ENCODE measurements at places on chromosomes 7 and 10.

GRCh38 chr7:2237109-2237602, 4.4 kb upstream of the MAD1L1 start:
- H3K4me1 ChIP-seq = peaks cover 15% of the 10 kb centered on the region
- no peaks in the 10 kb centered on the region for H3K27me3 ChIP-seq
- H3K4me3 ChIP-seq = no peak overlapping the region

- no peak for DNase-seq
Measured at GRCh38 chr7:121113288-121113687, 124.8 kb downstream of the CPED1 start.

- H3K27me3 ChIP-seq = no peaks in the 10 kb centered on the region
- DNase-seq = no peak
- H3K36me3 ChIP-seq = peaks cover 5% of the 10 kb centered on the region
- H3K4me1 ChIP-seq = no peaks in the 10 kb centered on the region
- no peak overlapping the region for H3K4me3 ChIP-seq
Measured at GRCh38 chr10:126207851-126208250, 180.4 kb downstream of the ADAM12 start.

DNA sequence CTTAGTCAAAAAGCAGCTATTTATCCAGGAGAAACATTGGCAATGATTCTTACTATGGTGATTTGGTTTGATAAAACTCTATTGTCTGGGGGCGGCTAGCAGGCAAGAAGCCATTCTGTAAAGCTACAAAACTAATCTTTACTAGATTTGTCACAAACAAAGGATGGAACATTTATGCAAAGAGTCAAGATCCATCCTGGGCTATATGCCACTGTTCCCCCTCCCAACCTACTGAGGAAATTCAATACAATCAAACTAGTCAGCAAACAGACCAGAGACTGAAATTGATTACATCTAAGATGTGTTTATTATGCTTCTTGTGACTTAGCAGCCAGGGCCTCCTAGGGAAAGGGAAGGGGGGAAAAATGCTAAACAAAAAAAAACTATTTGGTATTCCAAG, 397.6 kb downstream of the GPAM start:
- H3K36me3 ChIP-seq = no peaks in the 10 kb centered on the region
- peaks cover 5% of the 10 kb centered on the region for H3K4me1 ChIP-seq
- H3K4me3 ChIP-seq = no peak overlapping the region
- no peak overlapping the region for H3K27ac ChIP-seq
- peaks cover 11% of the 10 kb centered on the region for H3K27me3 ChIP-seq

GRCh38 chr7:10568891-10569290, 404.8 kb upstream of the PHF14 start:
- no peaks in the 10 kb centered on the region for H3K27me3 ChIP-seq
- H3K4me3 ChIP-seq = no peak overlapping the region
- H3K36me3 ChIP-seq = no peaks in the 10 kb centered on the region
- no peak for DNase-seq
- H3K4me1 ChIP-seq = no peaks in the 10 kb centered on the region

- no peak for DNase-seq
- H3K4me1 ChIP-seq = peaks cover 92% of the 10 kb centered on the region
- H3K27me3 ChIP-seq = peaks cover 86% of the 10 kb centered on the region
- H3K36me3 ChIP-seq = peaks cover 13% of the 10 kb centered on the region
- no peak overlapping the region for H3K27ac ChIP-seq
- peak overlapping the region; percentile 70 for H3K4me3 ChIP-seq
Measured at GRCh38 chr10:8060704-8061121, 6.2 kb downstream of the GATA3 start.

GRCh38 chr7:120973849-120974248, 14.7 kb upstream of the CPED1 start:
- no peaks in the 10 kb centered on the region for H3K4me1 ChIP-seq
- no peak overlapping the region for H3K27ac ChIP-seq
- peaks cover 54% of the 10 kb centered on the region for H3K36me3 ChIP-seq
- H3K27me3 ChIP-seq = no peaks in the 10 kb centered on the region
- H3K4me3 ChIP-seq = no peak overlapping the region
- no peak for DNase-seq

DNA sequence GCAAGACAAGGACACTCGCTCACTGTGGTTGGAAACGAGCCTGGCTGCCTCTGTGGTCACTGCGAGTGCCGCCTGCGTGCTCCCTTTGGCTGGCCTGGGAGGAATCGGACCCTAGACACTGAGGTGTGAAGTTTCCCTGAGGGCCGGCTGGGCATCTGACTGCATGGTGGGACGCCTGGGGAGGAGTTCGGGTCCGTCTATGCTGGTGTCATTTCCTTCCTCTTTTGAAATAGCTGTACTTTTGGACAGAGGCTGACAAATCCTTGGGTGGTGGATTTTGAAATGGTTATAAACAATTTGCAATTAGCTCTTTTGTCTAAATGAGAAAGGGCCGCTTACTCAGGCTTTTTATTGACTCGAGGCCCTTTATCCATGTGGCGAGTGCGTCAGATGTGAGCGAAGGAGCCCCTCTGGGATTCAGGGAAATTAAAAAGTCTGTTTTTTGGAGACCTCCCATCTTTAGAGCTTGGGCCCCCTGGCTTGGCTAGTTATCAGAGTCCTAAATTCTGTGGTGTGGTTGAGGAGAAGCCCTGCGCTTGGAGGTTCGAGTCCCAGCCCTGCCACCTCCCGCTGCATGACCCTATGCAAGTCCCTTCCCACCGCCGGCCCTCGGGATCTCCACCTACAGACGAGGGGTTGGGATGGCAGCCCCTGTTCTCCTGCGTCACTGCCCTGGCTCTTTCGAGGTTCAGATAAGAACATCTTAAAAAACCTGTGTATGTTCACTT, 147.1 kb downstream of the RGS10 start:
- DNase-seq = no peak
- peaks cover 26% of the 10 kb centered on the region for H3K36me3 ChIP-seq
- H3K4me3 ChIP-seq = no peak overlapping the region
- peaks cover 14% of the 10 kb centered on the region for H3K27me3 ChIP-seq

DNA sequence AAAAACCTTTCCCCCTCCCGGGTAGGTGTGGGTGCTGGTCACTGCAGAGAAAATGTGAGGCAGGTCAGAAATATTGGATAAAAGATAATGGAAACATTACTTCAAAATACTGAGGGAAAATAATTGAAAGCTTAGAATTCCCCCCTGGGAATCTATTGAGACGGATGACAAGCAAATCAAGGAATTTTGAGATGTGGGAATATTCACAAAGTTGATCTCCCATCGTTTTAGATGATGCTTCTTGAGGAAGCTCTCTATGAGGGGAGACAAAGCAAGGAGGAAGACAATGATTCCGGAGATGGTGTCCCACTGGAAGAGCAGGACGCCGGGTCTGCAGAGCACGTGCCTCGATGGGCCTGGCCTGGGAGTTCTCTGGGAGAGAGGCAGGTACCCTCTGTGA, 211.0 kb downstream of the WDR37 start:
- peaks cover 43% of the 10 kb centered on the region for H3K4me1 ChIP-seq
- no peaks in the 10 kb centered on the region for H3K36me3 ChIP-seq
- no peak overlapping the region for H3K27ac ChIP-seq
- H3K27me3 ChIP-seq = peaks cover 4% of the 10 kb centered on the region
- no peak for DNase-seq

DNA sequence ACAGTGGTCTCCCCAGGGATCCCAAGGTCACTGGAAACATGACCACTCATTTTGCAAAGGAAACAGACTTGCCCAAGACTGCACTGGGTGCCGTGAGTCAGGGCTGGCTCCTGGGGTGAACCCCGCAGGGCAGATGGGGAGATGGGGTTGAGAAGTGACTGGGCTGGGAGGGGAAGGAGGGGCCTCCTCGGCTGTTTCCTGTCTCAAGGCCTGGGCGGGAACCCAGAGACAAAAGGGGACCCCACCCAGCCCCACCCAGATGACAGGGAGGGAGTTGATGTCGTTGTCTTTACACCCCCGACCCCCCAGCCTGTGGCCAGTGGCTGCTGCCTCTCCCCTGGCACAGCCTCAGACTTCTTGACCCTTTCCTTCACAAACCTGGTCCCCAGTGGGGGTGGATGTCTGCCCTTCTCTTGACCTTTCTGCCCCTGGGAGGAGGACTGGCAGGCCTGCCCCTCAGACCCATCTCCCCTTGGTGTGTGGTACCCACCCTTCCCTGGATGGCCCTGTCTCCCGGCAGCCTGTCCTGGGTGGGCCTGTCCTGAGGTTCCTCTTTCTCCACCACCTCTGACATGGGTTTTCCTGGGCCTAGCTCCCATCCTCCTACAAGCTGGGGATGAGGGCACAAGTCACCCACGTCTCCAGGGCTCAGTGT, 1.4 kb downstream of the MYO1G start:
- no peaks in the 10 kb centered on the region for H3K4me1 ChIP-seq
- H3K27ac ChIP-seq = no peak overlapping the region
- DNase-seq = no peak

DNA sequence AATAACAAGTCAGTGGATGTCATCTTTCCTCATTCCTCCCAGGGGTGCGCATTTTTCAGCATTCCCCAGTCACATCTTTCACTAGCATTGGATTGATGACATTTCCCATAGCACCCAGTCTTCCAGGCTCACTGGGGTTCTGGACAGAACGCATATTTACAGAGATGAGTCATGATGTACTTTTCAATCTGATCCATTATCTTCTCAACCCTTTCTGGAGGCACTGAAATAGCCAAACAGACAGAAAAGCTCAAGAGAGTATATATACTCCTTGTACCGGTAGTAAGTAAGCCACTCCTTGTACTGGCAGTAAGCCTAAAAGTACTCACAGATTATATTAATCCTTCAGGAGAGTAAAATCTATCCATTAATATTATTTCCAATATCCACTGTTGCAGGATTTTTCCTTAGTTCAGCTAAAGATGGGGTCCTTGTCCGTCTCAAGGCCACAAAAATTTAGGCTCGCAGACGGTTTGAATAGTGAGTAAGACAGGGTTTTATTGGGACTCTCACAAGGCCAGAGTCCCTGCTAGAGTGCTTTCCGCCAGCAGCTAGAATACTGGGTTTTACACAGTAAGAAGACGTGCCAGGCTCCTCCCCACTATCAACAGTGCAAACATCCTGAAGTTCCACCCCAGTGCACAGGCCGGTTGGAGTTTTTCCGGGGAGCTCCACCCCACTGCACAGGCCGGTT, 60.8 kb downstream of the MDH2 start:
- DNase-seq = peak; percentile 34
- peaks cover 3% of the 10 kb centered on the region for H3K27me3 ChIP-seq
- peak overlapping the region; percentile 79 for H3K27ac ChIP-seq
- peaks cover 22% of the 10 kb centered on the region for H3K4me1 ChIP-seq
- H3K36me3 ChIP-seq = no peaks in the 10 kb centered on the region

- H3K27ac ChIP-seq = no peak overlapping the region
- H3K4me3 ChIP-seq = no peak overlapping the region
- H3K27me3 ChIP-seq = no peaks in the 10 kb centered on the region
Measured at GRCh38 chr10:6470894-6471618, 109.0 kb downstream of the PRKCQ start.

GRCh38 chr10:112546474-112546873, 99.5 kb downstream of the VTI1A start:
- H3K27ac ChIP-seq = no peak overlapping the region
- H3K4me1 ChIP-seq = no peaks in the 10 kb centered on the region
- H3K27me3 ChIP-seq = no peaks in the 10 kb centered on the region
- no peak overlapping the region for H3K4me3 ChIP-seq
- no peak for DNase-seq

DNA sequence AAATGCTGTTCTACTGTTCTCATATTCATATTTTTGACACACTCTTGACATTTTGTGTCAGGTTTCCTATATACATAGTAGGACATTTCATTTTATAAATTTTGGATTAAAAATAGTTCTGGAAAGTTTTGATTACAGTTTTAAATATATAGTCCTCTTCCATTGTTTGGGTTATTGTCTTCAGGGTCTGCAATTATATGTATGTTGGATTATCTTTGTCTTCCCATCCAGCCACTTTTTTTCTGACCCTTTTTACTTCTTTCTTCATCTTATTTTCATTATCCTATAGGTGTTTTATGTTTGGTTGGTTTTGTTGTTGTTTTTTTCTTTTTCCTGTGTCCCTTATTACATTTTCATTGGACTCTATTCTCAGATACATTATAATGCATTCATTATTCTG, 71.1 kb upstream of the CCDC6 start:
- H3K27ac ChIP-seq = no peak overlapping the region
- no peak for DNase-seq
- H3K4me1 ChIP-seq = no peaks in the 10 kb centered on the region

DNA sequence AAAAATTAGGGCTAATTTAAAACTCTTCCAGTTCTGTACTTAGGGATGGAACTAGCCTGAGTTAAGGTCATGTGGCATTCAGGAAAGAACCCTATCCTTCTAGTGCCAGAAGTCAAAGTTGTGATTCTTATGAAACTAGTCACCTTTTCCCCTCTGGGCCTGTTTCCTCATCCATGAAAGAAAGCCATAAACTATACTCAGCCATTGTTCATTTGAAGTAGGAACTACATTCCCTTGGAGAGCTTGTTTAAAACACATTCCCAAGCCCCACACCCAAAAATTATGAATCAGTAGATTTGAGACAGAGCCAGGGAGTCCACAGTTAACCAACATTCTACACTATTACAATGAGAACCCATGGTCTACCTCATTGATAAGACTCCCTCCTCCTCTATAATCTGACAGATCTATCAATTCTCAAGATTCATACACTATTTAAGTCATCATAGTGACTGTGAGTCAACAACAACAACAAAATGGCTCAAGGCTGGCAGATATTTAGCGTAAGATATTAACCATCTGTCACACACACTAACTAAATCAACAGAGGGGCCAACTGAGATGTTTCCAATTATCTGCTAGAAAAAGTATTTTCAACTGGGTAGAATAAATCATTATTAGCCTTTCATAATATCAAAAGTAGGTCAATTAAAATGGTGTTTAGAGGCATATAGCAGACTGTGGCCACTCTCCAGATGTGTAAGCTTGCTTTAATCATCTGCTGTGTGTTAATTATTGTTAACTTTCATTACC, 102.3 kb downstream of the SLC25A13 start:
- peaks cover 21% of the 10 kb centered on the region for H3K36me3 ChIP-seq
- DNase-seq = no peak
- no peak overlapping the region for H3K4me3 ChIP-seq
- peaks cover 17% of the 10 kb centered on the region for H3K4me1 ChIP-seq

DNA sequence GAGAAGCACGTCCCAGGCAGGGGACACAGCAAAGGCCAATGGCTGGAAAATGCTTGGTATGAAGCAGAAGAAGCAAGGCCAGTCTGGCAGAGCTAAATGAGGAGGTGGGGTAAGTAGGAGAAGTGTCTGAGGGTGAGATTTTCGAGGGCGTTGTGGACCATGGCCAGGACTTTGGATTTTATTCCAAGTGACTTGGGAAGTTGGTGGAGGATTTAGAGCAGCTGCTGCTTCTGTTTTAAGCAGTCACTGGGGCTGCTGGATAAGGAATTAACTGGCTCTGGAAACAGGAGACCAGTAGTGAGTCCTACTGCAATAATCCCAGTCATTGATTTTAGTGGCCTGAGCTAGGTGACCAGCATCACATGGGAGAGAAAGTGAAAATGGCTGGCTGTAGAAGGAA, 67.6 kb upstream of the GSDME start:
- no peak overlapping the region for H3K4me3 ChIP-seq
- H3K36me3 ChIP-seq = no peaks in the 10 kb centered on the region
- peaks cover 14% of the 10 kb centered on the region for H3K4me1 ChIP-seq
- peak overlapping the region; percentile 16 for H3K27ac ChIP-seq

GRCh38 chr10:3140280-3140679, 32.3 kb downstream of the PITRM1 start:
- H3K4me3 ChIP-seq = no peak overlapping the region
- peaks cover 83% of the 10 kb centered on the region for H3K36me3 ChIP-seq
- no peaks in the 10 kb centered on the region for H3K4me1 ChIP-seq
- no peak for DNase-seq
- no peak overlapping the region for H3K27ac ChIP-seq

- H3K36me3 ChIP-seq = peaks cover 56% of the 10 kb centered on the region
- no peak overlapping the region for H3K4me3 ChIP-seq
- no peak for DNase-seq
- H3K4me1 ChIP-seq = peaks cover 21% of the 10 kb centered on the region
- H3K27me3 ChIP-seq = peaks cover 9% of the 10 kb centered on the region
Measured at GRCh38 chr10:26700884-26701630, 3.6 kb downstream of the PDSS1 start.

All from nephron progenitor cell (in vitro differentiated cells).